Right lung (tissue), 10 donors: ENCODE measurements at places on chromosomes 1 and 21. TPM values are rescaled to one million over a fixed set of nuclear protein-coding genes. Genes with fewer than 3 reads are reported as not detected.

GRCh38 chr1:180588121-180588520 lies 29.4 kb downstream of the OVAAL start:
- DNase-seq, result no peak

DNA sequence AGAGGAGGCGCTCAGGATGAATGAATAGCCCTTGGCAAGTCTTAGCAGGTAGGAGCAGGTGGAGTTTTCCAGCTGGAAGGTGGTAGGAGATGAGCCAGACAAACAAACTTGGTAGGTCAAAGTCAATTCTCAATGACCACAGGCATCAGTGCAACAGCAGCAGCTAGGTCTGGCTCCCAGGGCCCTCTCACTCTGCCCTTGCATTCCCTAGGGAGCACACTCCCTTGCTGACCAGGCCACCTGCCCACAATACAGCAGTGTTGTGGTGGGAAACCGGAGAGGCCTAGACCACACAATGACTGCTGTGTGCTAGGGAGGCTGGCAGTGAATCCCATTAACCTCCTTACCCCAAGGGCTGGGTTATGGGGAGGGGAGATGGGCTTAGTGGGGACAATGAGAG lies 13.0 kb upstream of the PAQR6 start:
- DNase-seq, result no peak

Gene GUCA2A
- not detected for polyA plus RNA-seq

GRCh38 chr1:156899956-156900718 lies 6.6 kb downstream of the PEAR1 start:
- DNase-seq, result no peak

Gene GOLT1A
- 6.1 TPM for polyA plus RNA-seq

- no peak for DNase-seq
These were observed 64.8 kb downstream of the UBE2T start for GRCh38 chr1:202276920-202277319.

Gene ODF2L
- 124 TPM for polyA plus RNA-seq

- DNase-seq, result no peak
These were observed at the start of gene CLCNKB for GRCh38 chr1:16043521-16043920. Gene CLCNKB (plus strand): TSS chr1:16043782. CDS start chr1:16044493, 711 bp downstream.

Gene F11R
- 86.2 TPM for polyA plus RNA-seq

Gene NEXN
- polyA plus RNA-seq, result 33.0 TPM

DNA sequence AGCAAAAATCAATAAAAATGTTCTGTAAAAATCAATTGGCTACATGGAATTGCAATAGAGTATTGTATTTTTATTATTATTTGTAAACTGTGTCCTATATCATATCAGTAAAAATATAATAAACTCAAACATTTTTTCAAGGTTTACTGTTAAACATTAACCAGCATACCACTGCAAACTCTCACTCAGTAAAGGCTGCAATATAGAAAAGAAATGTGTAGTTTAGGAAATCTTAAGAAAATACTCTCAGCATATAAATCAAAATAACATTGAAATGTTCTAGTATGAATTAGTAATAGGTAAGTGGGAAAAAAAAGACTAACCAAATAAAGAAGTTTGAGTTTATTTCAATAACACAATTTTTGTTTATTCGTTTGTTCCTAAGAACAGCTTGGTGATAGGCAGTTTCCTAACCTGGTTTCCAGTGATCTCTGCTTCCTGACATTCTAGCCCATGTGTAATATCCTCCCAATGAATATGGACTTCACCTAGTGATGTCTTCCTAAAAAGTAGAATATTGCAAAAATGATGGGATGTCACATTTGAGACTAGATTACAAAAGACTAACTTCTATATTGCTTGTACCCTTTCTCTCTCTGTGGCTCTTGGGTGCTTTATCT lies 870.1 kb downstream of the BRINP3 start:
- DNase-seq, result no peak

DNA sequence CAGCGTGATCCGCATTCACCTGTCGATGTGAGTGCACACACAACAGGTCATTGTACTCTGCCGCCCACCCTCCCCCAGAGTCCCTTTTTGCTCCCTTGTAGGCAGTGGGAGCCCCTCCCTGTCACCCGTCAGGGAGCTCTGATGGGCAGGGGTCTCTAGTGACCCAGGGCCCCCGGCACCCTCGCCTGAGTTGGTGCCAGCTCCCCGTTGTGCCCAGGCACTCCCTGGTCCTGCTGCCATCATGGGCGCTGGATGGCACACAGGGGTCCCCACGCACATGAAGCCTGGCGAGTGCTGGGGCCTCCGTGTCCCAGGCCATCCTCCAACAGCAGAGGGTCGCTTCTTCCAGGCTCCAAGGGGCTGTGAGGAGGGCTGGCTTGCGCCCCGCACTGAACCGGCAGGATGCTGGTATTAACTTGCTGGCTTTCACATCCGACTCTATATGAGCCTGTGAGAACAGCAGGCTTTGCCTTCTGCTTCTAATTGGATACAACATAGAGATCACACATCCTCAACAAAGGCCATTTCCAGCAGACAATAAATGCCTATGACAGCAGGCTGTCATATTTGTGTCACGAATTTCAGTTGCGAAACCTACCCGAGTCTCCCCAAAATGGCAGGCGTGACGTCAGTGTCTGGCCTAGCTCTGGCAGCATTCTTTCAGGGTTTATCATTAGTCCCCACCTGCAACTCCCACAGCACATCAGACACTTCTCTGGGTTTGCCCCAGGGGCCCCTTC lies 35.4 kb downstream of the KIAA1614 start:
- DNase-seq, result peak; percentile 50

Gene DYNLT5
- 12.5 TPM for polyA plus RNA-seq

Gene TFF3
- polyA plus RNA-seq, result 17.1 TPM

Gene BCL2L15
- polyA plus RNA-seq, result 1.2 TPM

- no peak for DNase-seq
These were observed 85.5 kb upstream of the KIAA0040 start for GRCh38 chr1:175277783-175278733.

DNA sequence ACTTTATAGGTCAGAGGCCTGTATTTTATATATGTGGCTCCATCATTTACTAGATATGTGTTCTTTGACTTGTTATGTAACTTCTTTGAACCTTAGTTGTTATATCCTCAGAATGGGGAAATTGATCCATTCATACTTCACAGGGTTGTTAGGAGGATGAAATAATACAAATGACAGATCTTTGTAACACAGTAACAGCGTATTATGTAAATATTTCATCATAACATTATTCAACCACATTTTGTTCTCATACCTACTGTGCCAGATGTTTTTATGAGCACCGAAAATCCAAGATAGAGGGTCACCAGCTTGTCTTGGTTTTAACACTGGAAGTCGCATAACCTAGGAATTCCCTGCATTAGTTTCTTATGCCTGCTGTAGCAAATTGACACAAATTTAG lies 3.3 kb downstream of the SUCO start:
- DNase-seq, result no peak

Gene S100A14
- 93.5 TPM for polyA plus RNA-seq

- peak; percentile 26 for DNase-seq
These were observed 200.5 kb upstream of the C1orf105 start for GRCh38 chr1:172219966-172220365.

Gene CASQ2
- polyA plus RNA-seq, result 0.46 TPM

DNA sequence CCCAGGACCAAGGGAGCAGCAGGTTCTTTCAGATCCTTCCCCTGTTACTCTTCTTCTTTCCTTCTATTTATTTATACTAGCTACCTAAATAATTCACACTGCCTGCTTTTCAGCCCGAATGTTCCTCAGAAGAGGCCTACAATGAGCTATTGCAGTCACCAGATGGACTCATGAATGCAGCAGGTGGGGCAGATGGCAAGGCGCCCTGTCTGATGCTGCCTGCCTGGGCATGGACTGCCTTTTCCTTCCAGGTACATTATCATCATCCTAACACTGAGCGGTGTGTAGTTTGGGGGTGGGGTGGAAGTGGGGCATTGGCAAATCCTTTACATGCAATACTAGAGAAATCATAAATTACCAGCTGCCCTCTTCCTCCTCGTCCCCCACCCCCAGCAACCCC lies 17.6 kb downstream of the ESRRG start:
- DNase-seq, result no peak

GRCh38 chr1:172646653-172647052 lies 12.2 kb upstream of the FASLG start:
- DNase-seq, result no peak

DNA sequence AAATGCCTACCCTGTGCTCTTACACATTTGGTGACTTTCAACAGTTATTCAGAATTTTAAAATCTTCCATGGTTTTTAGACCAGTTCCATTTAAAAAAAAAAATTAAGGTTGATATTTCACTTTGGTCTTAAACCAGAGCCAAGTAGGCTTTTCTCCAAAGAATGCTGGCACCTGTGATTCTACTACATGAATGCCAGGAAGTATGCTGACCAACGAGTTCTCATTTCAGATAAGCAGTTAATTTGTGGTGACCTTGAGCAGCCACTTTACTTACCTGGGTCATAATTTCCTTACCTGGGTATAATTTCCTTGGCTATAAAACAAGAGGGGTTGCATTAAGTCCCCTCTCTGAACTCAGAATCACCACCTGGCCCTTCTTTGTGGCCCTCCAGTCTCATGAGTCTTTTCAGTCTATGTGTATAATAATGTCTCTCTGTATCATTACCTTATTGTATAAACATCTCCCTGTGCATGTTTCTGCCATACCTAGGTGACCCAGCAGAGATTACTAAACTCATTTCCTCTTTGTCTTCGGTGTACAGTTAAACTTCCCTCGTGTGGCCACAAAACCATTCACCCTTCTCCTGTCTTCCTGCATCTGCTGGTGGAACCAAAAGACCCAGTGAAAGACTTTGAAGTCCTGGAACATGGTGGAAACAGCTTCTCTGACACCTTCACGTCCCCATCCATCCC lies 139.1 kb upstream of the DPT start:
- no peak for DNase-seq

GRCh38 chr1:84376000-84376910 lies 22.0 kb upstream of the DNASE2B start:
- no peak for DNase-seq

- no peak for DNase-seq
These were observed 37.3 kb upstream of the ARHGEF16 start for GRCh38 chr1:3417082-3417739.

GRCh38 chr1:117120774-117121588 lies 568 bp downstream of the TRIM45 start:
- DNase-seq, result no peak

DNA sequence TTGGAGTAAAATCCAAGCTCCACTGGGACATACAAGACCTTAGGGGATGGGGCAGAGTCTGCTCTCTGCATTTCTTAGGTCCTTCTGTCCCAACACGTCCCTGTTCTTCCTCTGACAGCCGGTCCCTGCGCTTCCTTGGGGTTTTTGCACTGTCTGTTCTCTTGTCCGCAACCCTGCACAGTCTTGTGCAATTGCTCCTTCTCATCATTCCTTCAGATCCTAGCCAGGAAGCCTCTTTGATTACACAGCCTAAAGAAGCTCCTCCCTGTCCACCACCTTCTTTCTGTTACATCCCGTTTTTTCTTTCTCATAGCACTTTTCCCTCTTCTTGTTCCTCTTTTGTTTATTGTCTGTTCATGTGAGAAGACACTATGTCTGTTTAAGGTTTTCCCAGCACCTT lies 19.9 kb downstream of the ACOT11 start:
- no peak for DNase-seq

- DNase-seq, result no peak
These were observed 115.1 kb downstream of the SETD4 start for GRCh38 chr21:35945089-35945671.

Gene DIO1
- 0.77 TPM for polyA plus RNA-seq

Gene SFN
- polyA plus RNA-seq, result 0.75 TPM

Gene PTPRF
- 245 TPM for polyA plus RNA-seq

GRCh38 chr1:27503033-27503432 lies 13.1 kb upstream of the WASF2 start:
- DNase-seq, result no peak

Gene JUN
- polyA plus RNA-seq, result 296 TPM

Gene HES3
- not detected for polyA plus RNA-seq

DNA sequence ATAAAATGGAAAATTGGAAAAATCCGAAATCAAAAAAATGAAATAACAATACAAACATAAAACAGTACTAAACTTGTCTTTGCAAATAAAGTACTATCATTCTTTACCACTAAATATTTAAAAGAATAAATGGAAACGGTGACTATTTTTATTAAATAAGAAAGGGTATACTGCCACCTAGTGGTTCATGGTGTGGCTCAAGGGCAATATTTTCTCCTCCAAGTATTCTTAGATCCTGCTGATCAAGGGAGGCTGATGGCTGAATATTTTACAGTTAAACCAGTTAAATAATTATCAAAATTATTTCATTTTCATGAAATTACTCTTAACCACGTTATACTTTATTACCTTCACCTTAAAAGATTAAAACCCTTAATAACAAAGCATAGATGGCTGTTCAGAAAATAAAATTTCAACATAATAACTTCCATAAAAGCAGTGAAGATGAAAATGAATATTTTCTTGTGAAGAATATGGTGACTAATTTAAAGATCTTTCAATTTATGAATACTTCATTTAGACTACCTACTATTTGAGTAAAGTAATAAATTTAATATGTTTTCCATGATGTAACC lies 1793.9 kb downstream of the NCAM2 start:
- peak; percentile 32 for DNase-seq

DNA sequence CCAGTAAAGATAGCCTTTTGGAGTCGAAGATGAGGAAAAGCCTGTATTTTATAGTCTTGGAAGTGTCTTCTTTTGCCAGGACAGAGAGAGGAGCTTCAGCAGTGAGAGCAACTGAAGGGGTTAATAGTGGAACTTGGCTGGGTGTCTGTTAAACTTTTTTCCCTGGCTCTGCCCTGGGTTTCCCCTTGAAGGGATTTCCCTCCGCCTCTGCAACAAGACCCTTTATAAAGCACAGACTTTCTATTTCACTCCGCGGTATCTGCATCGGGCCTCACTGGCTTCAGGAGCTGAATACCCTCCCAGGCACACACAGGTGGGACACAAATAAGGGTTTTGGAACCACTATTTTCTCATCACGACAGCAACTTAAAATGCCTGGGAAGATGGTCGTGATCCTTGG lies at the start of gene VCAM1:
Gene VCAM1, plus strand, starts transcription at position 253 of the 400 bp plus-strand sequence. Its CDS starts 119 bp downstream, at position 372.
- DNase-seq, result peak; percentile 72

Gene AIM2
- polyA plus RNA-seq, result 0.28 TPM

Gene PTPRC
- 10.7 TPM for polyA plus RNA-seq

Gene RGSL1
- polyA plus RNA-seq, result not detected

DNA sequence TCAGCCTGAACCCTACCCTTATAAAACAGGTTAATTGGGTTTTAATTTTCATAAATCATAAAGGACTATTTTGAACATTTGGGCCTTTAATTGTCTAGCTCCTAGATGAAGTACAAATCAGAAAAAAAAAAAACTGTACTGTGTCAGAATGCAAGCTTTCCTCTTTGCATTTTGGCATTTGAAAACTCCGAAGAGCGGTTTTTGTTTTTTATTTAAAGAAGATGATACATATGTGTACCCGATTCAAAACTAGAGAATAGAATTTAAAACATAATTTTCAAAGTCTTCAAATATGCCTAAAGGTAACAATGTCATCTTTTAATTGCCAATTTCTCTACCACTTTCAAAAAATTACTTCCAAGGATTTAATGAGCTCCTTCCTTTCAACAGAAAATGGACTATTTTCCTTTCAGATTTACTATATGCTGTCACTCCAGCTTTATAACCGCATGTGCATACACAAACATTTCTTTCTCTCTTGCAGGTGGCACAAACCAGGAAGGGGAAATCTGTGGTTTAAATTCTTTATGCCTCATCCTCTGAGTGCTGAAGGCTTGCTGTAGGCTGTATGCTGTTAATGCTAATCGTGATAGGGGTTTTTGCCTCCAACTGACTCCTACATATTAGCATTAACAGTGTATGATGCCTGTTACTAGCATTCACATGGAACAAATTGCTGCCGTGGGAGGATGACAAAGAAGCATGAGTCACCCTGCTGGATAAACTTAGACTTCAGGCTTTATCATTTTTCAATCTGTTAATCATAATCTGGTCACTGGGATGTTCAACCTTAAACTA lies 33.7 kb downstream of the MRPL39 start:
- DNase-seq, result no peak

- no peak for DNase-seq
These were observed 22.9 kb upstream of the CASZ1 start for GRCh38 chr1:10819198-10819901.
